ENCODE measurements at places on chromosomes 1 and 21. TPM values are rescaled to one million over a fixed set of nuclear protein-coding genes. Genes with fewer than 3 reads are reported as not detected.

DNA sequence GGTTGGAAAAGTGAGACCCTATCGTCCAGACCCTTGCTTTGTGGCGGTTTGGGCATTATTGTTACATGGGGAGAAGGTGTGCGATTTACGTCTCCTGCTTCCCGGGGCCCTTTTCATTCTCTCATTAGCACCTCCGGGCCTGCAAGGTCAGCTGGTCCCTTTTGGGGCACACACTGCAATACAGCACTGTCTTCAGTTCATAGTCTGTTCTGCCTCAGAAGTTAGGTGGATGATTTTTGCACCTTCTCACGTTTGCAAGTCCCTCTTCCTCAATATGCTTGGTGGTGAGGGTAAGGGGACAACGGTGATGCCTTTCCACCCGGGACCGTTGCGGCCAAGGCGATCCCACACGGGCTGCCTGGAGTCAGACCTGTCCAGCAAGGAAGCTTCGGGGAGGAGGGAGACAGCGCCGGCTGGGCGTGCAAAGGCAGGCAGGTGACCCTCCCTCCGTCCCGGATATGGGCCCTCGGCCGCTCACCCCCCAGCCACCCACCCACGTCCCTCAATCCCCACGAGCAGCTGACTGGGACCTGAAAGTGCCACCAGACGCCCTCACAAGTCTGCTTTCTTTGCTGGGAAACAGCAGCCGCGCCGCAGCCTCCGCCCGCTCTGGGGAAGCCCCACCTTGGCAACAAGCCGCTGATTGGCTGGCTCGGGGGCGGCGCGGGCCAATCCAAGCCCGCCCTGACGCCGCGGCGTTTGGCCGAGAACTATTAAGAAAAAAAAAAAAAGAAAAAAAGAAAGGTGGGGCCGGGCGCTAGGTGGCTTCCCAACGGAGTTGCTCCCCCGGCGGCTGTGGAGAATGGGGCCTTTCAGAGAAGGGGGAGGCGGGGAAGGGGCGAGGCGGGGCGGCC is 21.7 kb downstream of the BTG2 start:
- peak; percentile 95 for DNase-seq

- no peak for DNase-seq
Measured at GRCh38 chr21:26748066-26748465, 97.1 kb downstream of the ADAMTS1 start.

- no peak for DNase-seq
Measured at GRCh38 chr1:181936768-181937581, 124.5 kb downstream of the ZNF648 start.

DNA sequence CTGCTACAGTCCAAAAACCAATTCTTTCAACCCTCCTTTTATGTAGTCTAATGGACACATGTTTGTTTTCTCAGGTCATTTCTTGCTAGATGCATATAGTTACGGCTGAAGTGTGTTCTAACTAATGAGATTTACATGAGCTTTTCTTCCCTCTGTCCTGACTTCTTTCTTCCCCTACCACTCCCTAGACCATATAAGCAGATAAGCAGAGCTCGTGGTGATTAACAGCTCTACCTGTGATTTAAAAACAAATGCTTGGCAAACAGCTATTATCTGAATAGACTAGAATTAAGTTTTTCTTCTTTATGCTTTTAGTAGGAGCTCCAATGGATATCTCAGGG is 18.6 kb downstream of the KHDRBS1 start:
- DNase-seq, result no peak

- no peak for DNase-seq
Measured at GRCh38 chr1:76951153-76951552, 83.9 kb downstream of the ST6GALNAC5 start.

DNA sequence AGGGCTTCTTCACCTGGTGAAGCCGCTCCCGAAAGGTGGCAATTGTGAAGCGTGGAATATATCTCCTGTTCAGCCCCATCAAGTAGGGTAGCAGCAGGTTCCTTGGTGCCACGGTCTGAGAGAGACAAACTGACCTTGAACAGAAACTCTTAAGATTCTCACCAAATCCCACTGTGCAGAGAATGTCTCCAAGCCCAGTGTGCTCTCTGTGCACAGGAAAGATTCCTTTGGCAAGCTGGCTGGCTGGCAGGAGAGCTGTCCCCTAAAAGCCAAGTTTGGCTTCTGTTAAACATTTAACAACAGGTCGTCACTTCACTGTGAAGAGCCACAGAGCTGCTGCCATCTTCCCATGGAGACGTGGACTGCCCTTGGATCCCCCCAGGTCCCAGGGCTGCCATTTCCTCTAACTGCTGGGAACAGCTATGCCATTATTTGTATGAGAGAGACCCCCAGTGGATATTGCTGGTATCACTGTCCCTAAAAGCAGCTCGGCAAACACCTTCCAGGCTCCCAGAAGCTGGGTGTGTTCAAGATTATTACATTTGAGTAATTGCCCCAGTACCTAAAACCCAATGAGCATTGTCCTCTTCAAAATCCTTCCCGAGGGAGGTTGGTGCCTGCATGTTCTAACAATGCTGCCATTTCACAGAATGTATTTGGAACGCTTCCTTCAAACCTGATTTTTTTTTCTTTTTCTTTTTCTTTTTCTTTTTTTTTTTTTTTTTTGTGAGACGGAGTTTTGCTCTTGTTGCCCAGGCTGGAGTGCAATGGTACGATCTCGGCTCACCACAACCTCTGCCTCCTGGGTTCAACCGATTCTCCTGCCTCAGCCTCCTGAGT is 71.8 kb downstream of the CD58 start:
- DNase-seq, result no peak

GRCh38 chr1:181424786-181425403 is 58.4 kb upstream of the CACNA1E start:
- peak; percentile 66 for DNase-seq

GRCh38 chr1:183622884-183623785 is 12.4 kb downstream of the ARPC5 start:
- no peak for DNase-seq

GRCh38 chr1:2595812-2596529 is 9.4 kb downstream of the PRXL2B start:
- no peak for DNase-seq

DNA sequence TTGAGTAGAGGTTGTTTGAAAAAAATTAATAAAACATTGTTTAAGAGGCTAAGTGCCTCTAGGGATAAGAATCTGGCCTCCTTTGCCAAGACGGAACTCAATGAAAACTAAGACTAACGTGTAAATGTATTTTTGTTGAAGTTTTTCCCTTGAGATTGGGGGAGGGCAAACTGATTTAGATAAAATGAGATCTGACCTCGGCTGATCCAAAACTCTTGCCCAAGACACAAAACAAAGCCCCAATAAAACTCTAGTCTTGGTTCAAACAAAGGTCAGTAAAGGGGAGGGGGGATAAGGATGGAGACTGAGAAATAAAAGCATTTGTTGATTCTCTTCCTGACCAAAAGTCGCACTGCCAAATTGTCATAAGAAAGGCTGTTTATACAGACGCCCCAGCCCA is 134.8 kb upstream of the DPT start:
- no peak for DNase-seq

GRCh38 chr1:180092931-180093650 is 61.6 kb upstream of the QSOX1 start:
- no peak for DNase-seq

- no peak for DNase-seq
Measured at GRCh38 chr1:27883536-27883935, 11.2 kb downstream of the THEMIS2 start.

DNA sequence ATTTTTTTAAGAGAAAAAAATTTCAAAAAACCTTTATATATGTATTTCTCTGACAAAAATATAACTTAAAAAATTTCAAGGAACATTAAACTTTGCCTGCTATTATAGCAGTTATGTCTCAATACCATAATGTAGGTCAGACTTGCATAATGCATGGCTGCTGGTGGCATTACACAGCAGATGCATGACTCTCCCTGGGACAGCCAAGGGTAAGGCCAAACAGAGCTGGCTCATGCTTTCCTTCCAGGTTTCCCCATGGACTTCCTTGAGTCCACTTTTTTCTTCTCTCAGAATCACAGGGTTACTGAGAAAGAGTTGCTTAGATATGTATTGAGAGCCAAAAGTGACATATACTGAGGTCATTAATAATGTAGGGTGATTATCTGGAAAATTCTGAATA is 43.7 kb downstream of the RHOU start:
- no peak for DNase-seq

- DNase-seq, result no peak
Measured at GRCh38 chr1:9080705-9081291, 11.4 kb upstream of the SLC2A5 start.

GRCh38 chr1:210905944-210906453 is 227.9 kb downstream of the KCNH1 start:
- no peak for DNase-seq

DNA sequence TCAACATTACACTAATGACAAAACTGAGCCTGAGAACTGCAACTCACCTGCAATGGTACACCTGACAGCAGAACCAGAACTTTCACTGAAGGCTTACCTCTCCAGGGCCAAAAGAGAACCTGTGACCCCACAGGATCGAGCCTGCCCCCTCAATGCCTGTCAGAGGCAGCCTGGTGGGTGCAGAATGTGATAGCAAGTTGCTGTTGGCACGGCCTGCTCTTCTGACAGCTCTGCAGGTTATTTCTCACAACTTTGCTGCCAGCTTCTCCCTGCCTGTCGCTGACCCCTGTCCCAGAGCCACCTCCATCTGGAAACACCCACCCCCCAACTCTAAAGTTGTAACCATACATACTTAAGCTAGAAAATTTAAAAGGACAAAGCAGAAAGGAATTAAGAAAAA is 35.2 kb downstream of the HIVEP3 start:
- DNase-seq, result no peak

GRCh38 chr1:6367381-6368012 is 26.1 kb downstream of the ACOT7 start:
- DNase-seq, result no peak

DNA sequence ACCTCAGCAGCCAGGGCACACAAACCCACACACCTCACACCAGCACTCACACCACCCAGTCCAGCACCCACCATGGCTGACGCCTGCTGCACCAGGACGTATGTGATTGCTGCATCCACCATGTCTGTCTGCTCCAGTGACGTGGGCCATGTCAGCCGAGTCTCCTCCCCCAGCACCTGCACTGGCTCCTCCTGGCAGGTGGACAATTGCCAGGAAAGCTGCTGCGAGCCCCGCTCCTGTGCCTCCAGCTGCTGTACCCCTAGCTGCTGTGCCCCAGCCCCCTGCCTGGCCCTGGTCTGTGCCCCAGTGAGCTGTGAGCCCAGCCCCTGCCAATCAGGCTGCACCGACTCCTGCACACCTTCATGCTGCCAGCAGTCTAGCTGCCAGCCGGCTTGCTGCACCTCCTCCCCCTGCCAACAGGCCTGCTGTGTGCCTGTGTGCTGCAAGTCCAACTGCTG is at the start of gene KRTAP10-8:
Gene KRTAP10-8, plus strand, starts transcription at position 51 of the 458 bp plus-strand sequence. Its CDS starts 22 bp downstream, at position 73.
- DNase-seq, result no peak

DNA sequence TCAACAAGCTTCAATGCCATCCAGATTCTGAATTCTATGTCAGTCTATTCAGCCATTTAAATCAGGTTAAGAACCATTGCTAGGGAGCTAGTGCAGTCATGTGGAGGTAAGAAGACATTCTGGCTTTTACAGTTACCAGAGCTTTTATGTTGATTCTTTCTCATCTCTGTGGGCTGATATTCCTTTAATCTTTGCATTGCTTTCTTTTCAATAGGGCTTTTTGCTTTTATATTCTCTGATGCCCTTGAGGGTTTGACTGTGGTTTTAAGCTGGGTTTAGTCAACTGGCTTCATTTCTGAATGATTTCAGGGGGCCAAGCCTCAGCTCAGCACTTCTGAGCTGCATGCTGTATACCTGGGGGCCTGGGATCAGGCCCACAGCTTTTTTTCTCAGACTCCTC is 51.0 kb upstream of the GORAB start:
- DNase-seq, result no peak

DNA sequence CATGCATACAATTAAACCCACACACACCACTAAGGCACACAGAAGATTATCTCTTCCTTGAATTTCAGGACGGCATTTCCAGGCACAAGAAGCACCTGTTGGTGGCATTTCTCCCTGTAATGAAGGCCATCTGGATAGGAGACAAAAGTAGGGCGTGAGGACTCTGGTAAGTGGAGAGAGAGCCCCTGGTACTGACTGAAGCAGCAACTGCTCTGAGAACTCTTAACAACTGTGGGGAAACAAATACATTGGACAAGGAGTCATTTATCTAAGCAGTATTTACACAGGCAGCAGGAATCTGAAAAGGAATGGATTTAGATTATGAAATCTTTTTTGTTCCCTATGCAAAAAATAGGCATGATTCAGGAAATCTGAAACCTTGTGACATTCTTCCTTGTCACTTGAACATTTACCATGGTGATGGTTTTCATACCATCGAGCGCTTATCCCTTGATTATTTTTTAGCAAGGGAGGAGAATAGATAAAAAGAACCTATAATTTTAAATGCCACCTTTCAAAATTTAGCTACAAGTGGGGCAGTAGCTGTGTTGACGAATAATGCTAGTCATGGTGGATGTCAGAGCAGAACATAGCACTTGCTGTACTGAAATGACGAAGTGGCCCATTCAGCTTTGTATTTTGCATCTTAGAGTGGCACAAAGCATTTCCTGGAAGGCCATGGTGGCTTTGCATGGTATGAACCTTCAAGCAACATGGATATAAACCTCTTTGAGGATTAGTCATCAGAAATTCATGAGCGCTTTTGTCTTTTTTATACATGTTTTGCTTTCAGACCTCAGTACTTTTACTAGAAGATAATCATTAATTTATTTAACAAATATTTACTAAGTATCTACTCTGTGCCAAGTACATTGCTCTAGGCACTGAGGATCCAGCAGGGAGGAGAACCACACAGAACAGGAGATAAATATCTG is 362.0 kb downstream of the ADGRL2 start:
- no peak for DNase-seq

- DNase-seq, result no peak
Measured at GRCh38 chr21:43333298-43334062, 93.5 kb downstream of the SIK1 start.

DNA sequence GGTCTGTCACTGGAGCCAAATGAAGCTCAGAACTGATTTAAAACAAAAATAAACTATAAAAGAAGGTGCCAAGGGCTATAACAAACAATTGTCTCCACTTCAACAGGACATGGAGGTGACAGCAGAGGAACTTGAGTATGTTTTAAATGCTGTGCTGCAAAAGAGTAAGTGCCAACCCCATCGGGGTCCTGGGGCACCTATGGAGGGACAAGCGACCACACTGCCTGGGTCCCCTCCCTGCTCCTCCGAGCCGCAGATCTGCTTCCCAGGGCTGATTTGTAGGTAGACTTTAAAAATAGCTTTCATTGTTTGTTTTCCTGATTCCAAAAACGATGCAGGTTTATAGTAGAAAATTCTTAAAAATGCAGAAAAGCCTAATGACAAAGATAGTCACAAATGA is 42.8 kb downstream of the CAPN9 start:
- DNase-seq, result no peak

- DNase-seq, result no peak
Measured at GRCh38 chr1:33408093-33408436, 22.8 kb downstream of the PHC2 start.

- no peak for DNase-seq
Measured at GRCh38 chr1:115313182-115313581, 24.9 kb downstream of the NGF start.

- no peak for DNase-seq
Measured at GRCh38 chr1:53066488-53066887, 4.5 kb downstream of the PODN start.

GRCh38 chr1:165912638-165913037 is 85.2 kb downstream of the UCK2 start:
- DNase-seq, result no peak

Gene KCNA3
- 118 TPM for total RNA-seq

Gene ESPN
- total RNA-seq, result 2.1 TPM

Gene LAPTM5
- 577 TPM for total RNA-seq

Gene S100B
- total RNA-seq, result 10.4 TPM

Gene SNX7
- total RNA-seq, result 1.3 TPM

Gene FAM151A
- total RNA-seq, result not detected

Gene FAM177B
- total RNA-seq, result 0.58 TPM
